ENCODE measurements at places on chromosomes 1 and 21.

GRCh38 chr1:245765230-245766000, 610.6 kb downstream of the KIF26B start:
- DNase-seq = no peak

DNA sequence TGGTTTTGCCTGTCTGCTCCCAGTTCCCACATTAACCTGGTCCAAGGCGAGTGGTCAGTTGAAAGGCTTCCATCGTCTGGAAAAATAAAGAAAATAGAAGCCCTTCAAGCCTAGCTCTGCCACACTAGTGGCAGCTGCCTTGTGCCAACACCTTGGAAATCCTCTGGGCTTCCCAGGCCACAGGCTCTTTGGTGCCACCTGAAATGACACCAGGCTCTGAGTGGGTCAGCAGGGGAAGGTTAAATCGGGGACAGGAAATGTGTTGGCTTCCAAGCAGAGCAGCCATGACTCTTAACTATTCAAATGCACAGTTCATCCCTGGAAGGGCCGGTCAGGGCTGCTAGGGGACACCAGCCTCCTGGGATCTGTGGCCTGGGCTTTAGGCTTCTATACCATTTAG, 558.7 kb downstream of the MATN1 start:
- DNase-seq = no peak

- DNase-seq = no peak
Observed at GRCh38 chr1:2477791-2478499, 1.9 kb downstream of the PLCH2 start.

DNA sequence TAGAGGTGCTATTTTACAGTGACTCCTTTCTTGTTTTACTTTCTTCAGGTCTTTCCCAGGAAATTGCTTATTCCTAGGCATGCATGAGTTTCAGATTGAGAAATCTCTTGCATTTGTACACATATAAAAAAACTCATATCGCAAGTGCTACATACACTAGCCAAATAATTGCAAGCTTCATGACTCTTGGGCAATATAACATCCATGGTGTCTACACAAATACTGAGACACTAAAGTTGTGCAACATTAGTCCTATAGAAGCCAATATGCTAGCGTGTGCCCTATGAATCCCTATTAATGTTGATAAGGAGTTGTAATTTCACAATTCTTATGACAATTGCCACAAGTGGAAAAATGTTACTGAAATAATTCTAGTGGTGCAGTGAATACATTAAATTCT, 591.0 kb downstream of the ADGRL2 start:
- DNase-seq = no peak

GRCh38 chr1:35592991-35593769, 20.1 kb downstream of the TFAP2E start:
- DNase-seq = no peak

GRCh38 chr1:6796095-6796494, 10.8 kb downstream of the CAMTA1 start:
- no peak for DNase-seq

GRCh38 chr1:48026275-48026674, 29.1 kb upstream of the TRABD2B start:
- DNase-seq = no peak

DNA sequence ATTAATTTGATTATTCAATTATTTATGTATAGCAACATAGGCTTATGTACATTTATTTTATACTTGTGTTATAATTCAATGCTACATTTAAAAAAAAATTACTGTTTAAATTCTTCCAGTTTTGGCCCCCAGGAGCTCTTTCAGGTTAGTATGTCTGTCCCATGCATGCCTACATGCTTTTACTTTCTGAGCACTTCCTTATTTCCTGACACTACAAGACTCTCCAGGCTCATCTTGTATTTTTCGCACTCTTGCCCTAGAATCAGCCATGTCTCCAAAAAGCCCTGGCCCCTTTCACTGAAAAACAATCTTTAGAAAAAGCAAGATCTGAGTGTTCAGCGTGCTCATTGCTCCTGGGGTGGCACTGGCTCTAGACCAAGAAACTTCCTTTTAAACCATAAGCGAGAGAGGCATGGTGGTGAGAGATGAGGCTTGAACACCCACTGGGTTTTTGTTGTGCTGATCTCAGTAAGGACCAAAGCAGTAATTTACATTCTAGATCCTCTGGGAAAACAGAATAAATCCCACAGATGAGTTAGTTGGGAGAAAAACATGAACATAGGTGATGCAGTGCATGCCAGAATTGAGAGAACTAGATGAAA, 95.0 kb downstream of the SLC30A10 start:
- DNase-seq = no peak

GRCh38 chr1:225736437-225737098, 41.1 kb upstream of the SRP9 start:
- DNase-seq = no peak

DNA sequence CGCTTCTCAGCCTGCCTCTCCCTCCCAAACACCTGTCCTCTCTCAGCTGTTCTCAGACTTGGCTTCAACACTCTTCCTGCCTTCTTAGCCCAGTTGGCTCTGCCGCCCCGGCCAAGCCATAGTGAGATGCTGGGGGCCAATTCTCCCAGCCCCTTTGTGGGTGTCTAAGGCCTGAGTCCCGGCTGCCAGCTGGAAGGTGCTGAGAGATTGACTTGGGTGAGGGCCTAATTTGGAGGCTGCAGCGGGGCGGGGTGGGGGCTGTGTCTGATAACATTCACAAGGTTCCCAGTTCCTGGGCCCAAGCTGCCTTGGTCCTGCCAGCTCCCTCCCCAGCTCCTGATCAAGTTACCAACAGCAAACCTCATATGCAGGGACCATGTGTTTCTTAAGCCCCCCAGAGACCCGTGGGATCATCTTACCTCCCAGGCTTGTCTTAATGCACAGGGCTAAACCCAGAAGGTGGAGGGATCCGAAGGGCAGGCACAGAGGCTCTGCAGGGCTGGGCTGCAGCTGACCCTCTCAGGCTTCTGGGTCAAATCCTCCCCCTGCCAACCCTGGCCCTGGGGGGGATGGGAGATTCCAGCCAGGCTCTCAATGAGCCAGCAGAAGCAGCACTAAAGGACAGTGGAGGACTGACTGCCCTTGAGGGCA, 9.8 kb downstream of the INKA2 start:
- DNase-seq = no peak

- DNase-seq = no peak
Observed at GRCh38 chr1:118902711-118903191, 85.4 kb downstream of the TBX15 start.

DNA sequence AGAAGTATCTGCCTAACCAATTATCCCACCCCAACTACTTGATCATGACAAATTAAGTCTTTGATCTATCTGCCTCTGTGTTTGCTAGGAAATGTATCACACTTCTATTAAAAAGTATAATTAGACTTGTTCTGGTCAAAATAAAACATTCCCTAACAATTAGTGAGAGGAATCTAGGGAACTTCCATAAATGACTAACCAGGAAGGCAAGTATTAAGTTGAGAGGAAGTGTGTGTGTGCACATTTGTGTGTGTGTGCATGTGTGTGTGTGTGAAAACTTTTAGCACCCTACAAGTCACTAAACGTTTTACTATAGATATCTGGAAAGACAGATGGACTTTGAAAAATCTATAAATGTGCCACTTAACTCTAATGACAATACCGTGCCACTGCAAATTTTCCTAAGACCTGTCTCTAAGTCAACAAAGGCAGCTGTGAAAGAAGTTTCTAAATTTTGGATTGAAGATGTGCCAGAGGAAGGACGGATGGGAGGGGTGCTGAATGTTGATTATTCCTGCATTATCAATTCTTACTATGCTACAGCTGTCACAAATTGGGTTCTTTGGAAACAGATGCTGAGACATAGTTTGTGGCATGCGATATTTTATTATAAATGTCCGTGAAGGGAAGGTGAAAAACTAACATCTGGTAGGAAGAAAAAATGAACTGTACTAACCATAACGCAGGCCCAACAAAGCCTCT, 567.1 kb downstream of the PTPRC start:
- DNase-seq = no peak

DNA sequence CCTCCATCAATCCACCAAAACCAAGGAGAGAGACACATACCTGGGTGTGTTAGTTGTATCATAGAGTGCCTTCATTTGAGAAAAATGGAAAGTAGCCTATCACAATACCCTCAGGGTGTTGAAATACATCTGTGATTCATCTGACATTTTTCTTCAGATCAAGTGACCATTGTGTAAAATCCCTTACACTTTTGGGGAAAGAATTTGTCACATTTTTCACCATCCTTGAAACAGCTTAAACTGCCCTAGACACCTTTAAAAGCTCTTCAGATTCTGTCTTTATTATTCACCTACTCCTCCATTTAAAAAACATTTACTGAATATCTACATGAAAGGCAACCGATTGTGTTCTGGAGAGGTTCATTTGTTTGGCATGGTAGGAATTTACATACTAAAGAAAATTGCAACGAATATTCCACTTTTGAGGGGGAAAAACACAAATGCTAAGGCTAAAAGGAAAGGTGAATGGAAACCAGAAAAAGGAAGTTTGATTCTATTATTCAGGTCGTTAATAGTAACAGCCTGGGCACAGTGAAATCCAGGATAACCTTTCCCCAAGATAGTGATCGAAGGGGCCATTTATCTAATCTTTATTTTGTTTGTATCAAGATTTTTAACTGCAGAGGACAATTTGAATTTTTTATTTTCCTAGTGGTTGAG, 70.4 kb upstream of the SAMSN1 start:
- no peak for DNase-seq

DNA sequence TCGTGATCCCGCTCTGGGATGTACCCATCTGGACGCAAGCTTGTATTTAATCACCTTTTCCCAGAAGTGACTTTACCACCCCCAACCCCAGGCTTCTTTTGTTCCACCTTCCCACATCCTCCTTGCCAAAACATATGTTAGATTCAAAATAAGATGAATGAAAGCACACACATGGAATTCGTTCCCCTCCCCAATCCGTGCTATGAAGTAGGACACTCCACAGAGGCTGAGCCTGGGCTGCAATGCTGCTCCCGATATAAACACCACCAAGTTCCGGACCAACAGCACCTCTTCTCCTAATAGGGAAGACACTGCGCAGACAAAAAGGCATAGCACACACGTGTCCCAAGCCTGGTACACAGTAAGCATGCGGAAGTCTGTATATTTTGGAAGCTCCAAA, 86.1 kb downstream of the CLSTN1 start:
- DNase-seq = no peak

DNA sequence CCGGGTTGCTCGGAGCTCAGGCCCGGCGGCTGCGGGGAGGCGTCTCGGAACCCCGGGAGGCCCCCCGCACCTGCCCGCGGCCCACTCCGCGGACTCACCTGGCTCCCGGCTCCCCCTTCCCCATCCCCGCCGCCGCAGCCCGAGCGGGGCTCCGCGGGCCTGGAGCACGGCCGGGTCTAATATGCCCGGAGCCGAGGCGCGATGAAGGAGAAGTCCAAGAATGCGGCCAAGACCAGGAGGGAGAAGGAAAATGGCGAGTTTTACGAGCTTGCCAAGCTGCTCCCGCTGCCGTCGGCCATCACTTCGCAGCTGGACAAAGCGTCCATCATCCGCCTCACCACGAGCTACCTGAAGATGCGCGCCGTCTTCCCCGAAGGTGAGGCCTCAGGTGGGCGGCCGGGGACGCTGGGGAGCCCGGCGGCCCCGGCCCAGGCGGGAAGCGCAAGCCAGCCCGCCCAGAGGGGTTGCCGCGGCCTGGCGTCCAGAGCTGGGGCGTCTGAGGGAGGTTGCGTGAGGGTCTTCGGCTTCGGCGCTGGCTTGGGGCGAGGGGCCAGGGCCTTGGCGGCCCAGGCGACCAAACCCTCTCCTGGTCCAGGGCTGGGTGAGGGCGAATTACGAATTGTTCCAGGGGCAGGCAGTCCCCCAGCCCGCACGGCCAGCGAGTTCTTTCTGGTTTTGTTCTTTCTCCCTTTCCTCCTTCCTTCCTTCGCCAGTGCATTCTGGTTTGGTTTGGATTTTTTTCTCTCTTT, 805 bp downstream of the SIM2 start:
- DNase-seq = no peak

- no peak for DNase-seq
Observed at GRCh38 chr1:150322310-150322709, 977 bp downstream of the PRPF3 start.

DNA sequence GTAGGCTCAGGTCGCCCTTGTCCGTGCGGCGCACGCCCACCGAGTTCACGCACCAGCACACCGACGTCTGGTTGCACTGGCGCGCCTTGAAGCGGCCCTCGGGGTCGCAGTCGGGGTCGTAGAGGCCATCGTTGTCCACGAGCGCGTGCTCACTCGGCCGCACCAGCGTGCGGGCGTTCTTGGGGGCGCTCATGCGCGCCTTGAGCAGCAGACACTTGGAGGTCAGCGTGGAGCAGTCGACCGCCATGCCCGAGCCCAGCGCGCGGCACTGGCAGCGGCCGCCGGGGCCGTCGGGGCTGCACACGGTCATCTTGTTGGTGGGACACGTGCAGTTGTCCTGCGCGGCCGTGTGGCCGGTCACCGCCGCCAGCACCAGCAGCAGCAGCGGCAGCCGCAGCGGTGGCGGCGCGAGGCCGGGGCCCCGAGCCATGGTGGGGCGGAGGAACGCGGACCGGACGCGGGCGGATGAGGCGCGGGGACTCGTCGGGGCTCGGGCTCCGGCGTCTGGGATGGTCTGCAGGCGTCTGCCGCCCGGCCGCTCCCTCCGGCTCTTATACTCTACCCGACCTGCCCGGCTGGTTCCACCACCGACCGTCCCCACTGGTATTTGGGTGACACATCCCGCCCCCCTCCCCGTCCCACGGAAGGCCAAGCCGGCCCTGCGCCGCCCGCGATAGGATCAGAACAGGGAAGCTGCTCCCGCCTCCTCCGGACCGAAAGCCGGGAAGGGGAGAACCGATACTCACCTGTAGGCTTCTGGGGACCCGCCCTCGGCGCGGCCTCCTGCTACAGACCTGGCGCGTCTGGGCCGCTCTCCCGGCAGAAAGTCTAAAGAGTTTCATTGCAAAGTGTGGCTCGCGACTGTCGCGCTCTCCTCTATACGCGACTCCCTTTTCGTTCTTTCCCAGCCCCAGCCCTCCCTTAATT, at the start of gene TACSTD2:
TSS of gene TACSTD2 (minus strand) at position 526 of the 927 bp plus-strand sequence. CDS start at position 430, 96 bp downstream.
- DNase-seq = no peak

GRCh38 chr21:36261459-36261858, 58.5 kb upstream of the MORC3 start:
- DNase-seq = no peak

- no peak for DNase-seq
Observed at GRCh38 chr1:246372559-246372958, 134.5 kb downstream of the SMYD3 start.
